ENCODE measurements at places on chromosomes 16 and 17.

GRCh38 chr17:44548376-44549230 is 8.7 kb upstream of the FZD2 start:
- DNase-seq = no peak

DNA sequence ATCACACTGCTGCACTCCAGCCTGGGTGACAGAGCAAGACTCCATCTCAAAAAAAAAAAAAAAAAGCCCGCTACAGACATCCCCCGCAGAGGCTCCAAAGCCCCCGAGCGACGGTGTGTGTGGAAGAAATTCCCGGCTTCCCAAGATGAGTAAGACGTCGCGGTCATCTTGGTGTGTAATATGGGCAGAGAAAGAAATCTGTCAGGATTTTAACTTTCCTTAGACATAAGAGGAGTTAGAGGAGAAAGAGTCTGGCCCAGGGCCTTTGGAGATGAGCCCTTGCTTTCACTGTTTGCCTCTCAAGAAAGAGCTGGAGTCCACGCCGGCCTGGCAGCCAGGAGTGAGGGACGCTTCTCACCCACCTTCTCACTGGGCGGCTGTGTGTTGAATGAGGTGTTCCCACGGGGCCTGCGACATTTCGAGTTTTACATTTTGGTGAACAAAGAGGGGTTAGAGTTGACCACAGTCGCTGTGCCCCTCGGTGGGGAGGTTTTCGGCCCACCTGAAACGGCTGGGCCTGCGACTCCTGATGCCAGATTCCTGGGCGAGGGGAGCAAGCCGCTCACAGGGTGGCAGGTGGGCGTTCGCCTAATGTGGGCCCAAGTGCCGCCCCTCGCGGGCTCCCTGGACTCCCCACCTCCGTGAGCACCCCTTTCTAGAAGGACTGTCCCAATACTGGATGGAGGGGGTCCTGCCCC is 17.9 kb downstream of the C1QTNF1 start:
- DNase-seq = no peak

GRCh38 chr16:84718-85406 is 6.8 kb downstream of the MPG start:
- peak; percentile 54 for DNase-seq

GRCh38 chr17:60741031-60741430 is 63.4 kb downstream of the BCAS3 start:
- DNase-seq = no peak

GRCh38 chr17:58641887-58642311 is 49.9 kb downstream of the TEX14 start:
- no peak for DNase-seq

- peak; percentile 87 for DNase-seq
Measured at GRCh38 chr17:41773190-41773588, 13.3 kb downstream of the JUP start.

DNA sequence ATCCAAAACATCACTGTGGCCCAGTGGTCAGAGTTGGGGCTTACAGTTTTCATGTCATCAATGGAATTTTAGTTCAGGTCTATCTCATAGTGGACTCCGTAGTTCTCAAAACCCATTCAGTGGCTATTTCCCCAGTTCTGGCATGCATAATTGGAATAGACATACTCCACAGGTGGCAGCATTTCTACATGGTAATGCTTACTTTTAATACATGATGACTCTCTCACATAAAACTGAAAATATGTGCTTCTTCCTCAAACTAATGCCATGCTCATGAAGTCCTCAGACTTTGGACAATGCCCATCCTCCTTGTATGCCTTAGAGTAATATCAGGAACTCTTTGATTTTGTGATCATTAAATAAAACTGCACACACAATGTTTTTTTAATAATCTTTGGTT is 857.4 kb upstream of the GOT2 start:
- DNase-seq = no peak

DNA sequence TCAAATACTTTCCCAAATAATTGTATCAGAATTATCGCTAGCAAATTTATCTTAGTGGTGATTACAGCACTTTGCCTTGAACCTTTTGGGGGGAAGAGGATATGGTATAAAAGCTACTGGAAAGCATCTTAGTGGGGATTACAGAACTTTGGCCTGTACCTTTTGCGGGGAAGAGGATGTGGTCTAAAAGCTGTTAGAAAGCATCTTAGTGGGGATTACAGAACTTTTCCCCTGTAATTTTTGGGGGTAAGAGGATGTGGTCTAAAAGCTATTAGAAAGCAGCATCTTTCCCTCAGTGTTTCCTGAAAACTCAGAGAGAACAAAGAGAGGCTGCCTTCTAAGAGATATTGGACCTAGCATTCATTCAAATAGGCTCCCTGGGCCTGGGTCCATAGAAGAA is 4.1 kb downstream of the SLFN12 start:
- DNase-seq = no peak

DNA sequence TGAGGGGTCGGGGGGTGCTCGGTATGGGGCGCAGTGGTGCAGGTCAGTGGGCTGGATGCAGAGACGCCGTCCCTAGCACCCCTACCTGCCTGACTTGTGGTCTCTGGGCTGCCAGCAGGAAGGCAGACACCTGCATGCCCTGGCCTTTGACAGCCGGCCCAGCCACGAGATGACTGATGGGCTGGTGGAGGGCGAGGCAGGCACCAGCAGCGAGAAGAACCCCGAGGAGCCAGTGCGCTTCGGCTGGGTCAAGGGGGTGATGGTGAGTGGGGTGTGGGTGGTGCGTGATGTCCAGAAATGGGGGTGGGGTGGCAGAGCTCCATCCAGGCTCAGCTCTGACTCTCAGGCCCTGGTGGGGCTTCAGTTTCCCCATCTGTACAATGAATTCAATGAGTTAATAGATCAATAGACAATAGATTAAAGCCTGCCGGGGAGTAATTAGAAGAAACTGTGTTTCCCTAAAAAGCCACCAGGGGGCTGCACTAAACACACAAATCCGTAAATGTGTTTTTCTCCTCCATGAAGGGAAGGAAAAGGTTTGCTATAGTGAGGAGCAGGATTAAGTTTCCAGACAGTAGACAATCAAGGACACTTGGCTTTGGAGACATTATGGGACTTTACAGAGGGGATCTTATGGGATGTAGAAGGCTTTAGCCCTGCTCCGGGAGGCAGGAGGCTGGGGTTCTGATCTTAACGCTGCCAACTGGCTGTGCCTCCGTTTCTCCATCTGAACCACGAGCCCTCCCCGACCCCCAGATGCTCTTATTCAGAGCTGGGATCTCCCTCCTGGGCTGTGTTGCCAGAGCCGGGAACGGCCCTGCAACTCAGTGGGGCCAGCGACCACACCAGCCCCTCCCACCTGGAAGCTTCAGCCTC is 2.2 kb downstream of the SLC12A3 start:
- DNase-seq = peak; percentile 77

DNA sequence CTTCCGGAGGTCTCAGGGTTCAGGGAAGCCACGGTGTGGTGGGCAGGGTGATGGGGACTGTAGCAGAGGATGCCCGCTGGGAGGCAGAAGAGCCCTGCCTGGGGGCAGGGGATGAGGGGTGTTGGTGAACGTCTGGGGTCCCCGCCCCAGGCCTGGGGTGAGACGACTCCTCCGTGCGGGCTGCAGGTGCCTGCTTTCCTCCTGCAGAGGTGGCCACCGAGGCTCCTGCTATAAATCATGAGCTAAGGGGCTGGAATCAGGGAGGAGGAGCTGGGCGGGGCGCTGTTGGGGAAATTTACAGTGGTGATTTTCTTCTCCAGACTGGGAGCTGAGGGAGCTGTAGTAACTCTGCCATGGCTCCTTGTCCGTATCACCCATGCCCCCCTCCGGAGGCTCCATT is 167.0 kb downstream of the MRM1 start:
- no peak for DNase-seq

- no peak for DNase-seq
Measured at GRCh38 chr17:70968302-70968701, 799.0 kb downstream of the KCNJ2 start.

DNA sequence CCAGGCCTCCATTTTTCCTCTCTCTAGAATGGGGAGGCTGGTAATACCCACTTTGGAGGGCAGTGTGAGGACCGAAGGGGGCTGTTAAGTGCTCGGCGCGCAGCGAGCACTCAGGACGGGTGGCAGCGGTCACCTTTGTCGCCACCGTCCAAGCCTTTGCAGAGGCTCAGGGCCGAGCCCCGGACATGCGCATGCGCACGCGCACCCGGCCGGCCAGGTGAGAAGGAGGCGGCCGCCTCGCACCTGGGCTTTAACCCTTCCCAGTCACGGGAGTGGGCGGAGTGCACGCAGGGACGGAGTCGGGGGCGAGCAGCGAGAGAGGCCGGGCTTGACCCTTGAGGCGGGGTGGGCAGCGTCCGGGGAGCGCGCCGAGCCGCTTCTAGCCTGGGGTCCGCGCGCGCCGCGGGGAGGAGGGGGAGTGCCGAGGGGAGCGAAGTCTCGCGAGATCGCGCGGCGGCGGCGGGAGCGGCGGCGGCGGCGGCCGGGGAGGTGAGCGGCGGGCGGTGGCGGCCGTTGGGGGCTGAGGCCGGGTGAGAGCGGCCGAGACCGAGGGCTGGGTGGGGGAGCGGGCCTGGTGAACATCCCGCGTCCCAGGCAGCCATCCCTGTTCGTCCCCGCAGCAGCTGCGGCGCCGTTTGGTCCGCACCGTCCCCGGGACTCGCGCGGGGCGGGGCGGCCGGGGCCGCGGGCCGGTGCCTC is at the start of gene MRTFB:
Gene MRTFB, plus strand, starts transcription at position 443 of the 699 bp plus-strand sequence. CDS start 69,288 bp downstream, outside the sequence.
- peak; percentile 84 for DNase-seq

GRCh38 chr16:1117926-1118325 is 21.9 kb upstream of the C1QTNF8 start:
- no peak for DNase-seq

- no peak for DNase-seq
Measured at GRCh38 chr16:89378947-89379771, 111.2 kb downstream of the ANKRD11 start.

DNA sequence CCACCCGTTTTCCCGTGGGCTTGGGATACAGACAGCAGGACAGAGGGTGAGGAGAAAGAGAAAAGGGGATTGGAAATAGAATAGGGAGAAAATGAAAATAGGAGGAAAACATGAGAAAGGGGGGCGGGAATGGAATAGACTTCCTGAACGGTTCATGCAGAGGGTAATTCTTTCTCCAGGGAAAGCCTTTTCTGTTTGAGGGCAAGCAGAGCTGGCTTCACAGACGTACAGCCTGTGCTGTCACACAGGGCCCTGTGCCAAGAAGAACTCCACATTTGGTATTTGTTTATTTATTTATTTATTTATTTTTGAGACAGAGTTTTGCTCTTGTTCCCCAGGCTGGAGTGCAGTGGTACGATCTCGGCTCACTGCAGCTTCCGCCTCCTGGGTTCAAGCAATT is 12.0 kb downstream of the MILR1 start:
- DNase-seq = peak; percentile 71

DNA sequence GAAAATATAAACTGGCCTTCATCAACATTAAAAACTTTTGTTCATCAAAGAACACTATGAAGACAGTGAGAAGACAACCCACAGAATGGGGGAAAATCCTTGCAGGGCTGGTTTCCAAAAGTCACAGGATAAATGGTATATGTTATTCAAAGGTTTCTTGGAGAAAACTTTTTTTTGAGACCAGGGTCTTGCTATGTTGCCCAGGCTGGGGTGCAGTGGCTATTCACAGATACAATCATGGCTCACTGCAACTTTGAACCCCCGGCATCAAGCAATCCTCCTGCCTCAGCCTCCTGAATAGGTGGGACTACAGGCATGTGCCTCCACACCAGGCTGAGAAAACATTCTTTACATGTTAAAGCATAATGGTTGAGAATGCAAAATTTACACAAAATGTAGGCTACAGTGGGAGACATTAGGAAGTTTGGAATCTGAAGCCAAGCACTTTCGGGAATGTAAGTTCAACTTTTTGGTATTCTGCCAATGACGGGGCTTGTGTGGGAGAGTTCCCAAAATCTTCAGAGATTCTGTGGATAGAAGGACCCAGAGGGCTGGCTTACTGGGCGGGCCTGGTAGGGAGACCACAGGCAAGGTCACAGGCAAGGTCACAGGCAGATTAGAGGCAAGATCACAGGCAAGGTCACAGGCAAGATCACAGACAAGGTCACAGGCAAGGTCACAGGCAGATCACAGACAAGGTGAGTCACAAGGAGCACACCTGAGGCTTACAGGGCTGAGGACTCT is 24.2 kb upstream of the ATP2A3 start:
- DNase-seq = peak; percentile 63

DNA sequence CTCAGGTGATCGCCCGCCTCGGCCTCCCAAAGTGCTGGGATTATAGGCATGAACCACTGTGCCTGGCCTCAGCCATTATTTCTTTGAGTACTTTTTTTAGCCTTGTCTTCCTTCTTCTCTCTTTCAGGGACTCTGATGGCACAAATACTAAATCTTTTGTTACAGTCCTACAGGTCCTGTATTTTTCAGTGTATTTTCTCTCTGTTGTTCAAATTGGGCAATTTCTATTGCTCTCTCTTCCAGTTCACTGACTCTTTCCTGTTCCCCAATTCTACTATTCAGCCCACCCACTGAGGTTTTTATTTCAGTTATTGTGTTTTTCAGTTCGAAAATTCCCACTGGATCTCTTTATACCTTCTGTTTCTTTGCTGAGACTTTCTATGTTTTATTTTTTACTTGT is 7.5 kb upstream of the DOK4 start:
- no peak for DNase-seq

DNA sequence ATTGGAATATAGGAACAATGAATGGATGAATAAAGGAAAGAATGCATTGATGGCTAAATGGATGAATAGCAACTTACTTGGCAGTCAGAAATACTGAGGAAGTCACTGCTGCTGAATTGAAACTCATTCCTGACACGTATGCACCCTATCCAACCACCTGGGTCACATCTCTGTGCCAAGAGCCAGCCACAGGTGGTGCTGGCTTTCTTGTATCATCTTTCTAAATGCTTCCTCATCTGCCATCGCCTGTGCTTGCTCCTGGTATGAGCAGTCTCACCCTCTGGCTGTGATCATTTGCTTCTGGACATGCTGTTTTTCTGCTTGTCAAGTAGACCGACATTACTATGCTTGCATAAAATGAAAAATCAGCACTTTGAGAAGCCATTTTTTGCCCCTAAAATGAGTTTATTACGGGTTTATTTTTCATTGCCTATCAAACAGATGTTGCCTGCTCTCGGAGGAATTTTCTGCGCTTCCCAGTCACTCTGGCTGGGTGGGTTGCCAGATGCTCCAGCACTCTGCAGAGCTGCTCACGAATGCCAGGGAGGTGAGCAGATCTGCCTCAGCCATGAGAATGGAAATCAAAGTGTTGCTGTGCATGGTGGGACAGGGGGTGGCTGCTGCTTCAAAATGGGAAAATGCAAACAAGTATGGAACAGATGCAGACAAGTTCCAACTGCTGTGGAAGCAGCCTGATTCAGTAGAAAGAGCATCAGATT is 1349.6 kb upstream of the CDH8 start:
- DNase-seq = peak; percentile 22

- DNase-seq = no peak
Measured at GRCh38 chr17:72553051-72553755, 432.4 kb downstream of the SOX9 start.

- no peak for DNase-seq
Measured at GRCh38 chr16:16158082-16158658, 65.1 kb downstream of the ABCC6 start.

GRCh38 chr17:74742153-74742515 is 5.1 kb downstream of the RAB37 start:
- no peak for DNase-seq

- no peak for DNase-seq
Measured at GRCh38 chr17:80743181-80743771, 198.6 kb downstream of the RPTOR start.

GRCh38 chr17:37060928-37061327 is 112.2 kb downstream of the AATF start:
- no peak for DNase-seq

GRCh38 chr16:15765116-15765515 is 91.7 kb downstream of the MYH11 start:
- DNase-seq = no peak

Measured in lung (tissue), 17 donors.